KBM-7 (cell line): ENCODE measurements at places on chromosomes 13 and 19.
A peak's percentile ranks its signal among the peaks of the same experiment; 100 is the strongest.

- no peak for DNase-seq
Measured at GRCh38 chr19:20060282-20060681, 17.5 kb upstream of the ZNF90 start.

GRCh38 chr19:15368798-15369593 is 10.6 kb downstream of the AKAP8 start:
- no peak for DNase-seq

DNA sequence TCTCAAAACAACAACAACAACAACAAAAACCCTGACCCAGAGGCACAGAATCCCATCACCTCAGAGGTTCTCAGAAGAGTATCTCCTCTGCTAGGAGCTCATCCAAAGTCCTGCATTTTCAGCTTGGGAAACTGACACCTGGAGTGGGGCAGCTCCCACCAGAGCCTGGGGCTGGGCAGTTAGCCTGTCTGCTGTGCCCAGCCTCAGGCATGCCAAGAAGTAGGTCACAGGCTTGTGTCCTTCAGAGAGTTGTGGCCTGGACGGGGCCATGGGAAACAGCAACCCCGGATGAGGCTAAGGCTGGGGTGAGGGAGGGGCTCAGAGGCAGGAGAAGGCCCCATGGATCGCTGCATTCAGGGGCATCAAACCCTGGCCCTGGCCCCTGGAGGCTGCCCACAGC is 2.1 kb downstream of the NDUFS7 start:
- DNase-seq: no peak

DNA sequence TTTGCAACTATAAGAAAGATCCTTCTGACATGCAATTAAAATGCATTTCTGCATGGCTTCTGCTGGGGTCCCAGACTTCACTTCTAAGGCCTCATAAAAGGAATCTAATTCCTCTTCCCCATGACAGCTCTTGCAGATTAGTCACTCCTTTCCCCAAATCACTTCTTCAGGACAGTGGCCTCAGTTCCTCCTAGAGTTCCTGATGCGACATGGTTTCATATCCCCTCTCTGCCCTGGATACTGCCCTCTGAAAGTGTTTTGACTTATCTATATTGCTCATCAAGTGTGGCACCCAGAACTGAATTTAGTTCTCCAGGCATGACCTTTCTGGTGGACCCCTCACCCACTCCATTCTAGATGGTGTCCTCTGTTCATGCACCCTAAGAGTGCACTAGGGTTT is 238.1 kb downstream of the FOXO1 start:
- DNase-seq: no peak

- DNase-seq: no peak
Measured at GRCh38 chr13:23202383-23202782, 21.6 kb downstream of the SGCG start.

DNA sequence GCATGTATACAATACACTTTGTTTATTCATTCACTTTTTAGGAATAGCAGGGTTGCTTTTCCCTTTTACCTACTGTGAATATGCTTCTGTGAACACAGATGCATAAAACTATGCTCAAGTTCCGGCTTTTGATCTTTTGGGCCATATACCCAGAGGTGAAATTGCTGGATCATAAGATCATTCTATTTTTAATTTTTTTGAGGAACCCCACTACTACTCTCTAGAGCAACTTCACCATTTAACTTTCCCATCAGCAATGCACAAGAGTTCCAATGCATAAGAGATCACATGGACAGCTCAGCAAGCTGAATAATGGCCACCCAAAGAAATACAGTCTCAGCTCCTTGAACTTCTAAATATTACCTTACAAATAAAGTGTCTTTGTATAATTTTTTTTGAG is 17.0 kb upstream of the SIGLEC10 start:
- DNase-seq: no peak

GRCh38 chr19:33819880-33820781 is 23.5 kb downstream of the KCTD15 start:
- peak; percentile 93 for DNase-seq

DNA sequence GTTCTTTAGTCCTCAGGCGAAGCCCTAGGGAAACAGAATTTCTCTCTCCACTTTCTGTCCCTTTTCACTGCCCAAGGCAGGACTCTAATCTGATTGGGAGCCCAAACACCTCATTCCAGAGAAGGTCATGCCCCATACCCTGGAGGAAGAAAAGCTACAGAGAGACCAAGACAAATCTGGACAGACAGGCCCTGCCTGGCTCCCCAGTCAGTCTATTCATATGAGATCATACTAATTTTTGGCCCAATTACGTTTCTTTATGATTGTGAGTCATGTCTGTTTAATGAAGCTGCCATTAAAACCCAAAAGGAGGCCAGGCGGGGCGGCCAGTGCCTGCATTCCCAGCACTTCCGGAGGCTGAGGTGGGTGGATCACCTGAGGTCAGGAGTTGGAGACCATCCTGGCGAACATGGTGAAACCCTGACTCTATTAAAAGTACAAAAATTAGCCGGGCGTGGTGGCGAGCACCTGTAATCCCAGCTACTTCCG is 3.3 kb upstream of the AP3D1 start:
- no peak for DNase-seq

GRCh38 chr13:51781246-51782022 is 22.5 kb downstream of the DHRS12 start:
- DNase-seq: peak; percentile 37
